NCI-H1105 (cell line): ENCODE measurements at places on chromosomes 12 and 14.
A peak's percentile ranks its signal among the peaks of the same experiment; 100 is the strongest.

DNA sequence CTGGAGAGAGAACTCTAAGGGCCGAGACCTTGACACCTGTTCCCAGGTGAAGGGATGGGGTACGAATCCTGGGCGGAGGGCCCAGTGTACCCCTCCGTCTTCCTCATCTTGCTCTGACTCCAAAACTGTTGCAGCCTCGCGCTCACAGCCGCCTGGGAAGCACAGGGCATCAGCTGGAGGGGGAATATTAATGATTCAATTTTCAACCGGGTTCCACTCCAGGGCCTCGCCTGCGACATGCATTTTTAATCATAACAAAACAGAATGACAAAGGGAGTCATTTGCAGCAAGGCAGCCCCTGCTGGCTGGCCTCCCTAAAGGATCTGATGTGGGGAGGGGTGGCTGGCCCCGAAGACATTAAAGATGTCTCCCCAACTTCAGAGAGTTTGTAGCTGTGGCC is 41.6 kb upstream of the ESRRB start:
- no peak for DNase-seq

DNA sequence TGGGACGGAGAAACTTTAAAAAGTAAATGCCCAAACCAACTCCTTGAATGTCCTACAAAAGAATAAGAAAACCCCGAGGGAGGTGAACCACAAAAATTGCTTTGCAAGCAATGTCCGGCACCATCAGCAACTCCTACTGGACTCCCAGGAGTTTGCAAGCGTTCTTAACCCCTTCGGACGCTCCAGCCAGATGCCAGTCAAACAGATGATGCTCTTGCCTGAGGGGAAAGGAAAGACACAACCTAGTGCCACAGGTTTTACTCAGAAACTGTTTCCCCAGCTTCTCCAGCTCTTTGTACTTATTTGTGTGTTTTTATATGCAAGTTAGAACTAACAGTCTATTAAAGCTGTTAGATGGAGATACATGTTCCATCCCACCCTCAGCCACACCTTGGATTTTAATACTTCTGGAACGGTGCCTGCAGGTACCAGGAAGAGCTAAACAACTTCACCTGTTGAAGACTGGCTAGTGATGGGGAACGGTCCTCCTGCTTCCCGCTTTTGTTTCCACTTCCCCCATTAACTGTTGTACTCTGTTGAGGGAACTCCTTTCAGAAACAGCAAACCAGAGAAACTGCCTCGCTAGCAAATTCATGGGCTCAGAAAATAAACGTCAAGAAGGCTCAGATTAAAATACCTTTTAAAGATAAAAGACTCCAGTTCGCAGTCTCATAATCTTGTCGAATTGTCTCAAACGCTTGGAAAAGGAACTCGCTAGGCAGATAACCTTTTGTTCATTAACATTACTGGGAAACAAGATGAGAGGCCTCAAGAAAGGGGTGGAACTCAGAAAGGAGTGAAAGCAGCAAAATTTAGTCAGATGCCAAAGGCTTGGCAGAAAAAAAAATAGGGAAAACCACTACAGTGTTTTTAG is 1.1 kb upstream of the FERMT2 start:
- no peak for DNase-seq

DNA sequence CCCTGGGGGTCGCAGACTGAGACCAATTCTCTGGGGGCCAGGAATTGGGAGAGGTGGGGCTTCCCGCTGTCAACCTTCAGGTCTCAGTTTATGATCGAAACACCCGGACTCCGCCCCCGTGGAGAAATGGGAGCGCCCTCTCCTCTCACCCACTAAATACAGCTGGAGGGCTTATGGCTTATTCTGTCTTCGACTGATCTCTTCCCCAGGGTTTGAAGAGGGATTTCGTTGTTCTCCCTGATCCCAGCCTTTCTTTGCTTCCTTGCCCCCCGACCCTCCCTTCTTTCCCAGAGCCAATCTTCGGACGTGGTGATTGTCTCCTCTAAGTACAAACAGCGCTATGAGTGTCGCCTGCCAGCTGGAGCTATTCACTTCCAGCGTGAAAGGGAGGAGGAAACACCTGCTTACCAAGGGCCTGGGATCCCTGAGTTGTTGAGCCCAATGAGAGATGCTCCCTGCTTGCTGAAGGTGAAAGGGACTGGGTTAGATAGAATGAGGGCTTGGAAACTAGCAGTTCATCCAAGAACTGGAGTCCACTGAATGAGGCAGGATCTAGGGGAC is 607 bp downstream of the OS9 start:
- DNase-seq: no peak

GRCh38 chr14:93003945-93004698 is 81.2 kb downstream of the CHGA start:
- DNase-seq: no peak

GRCh38 chr12:53166837-53167236 is 13.7 kb upstream of the ZNF740 start:
- DNase-seq: no peak

- DNase-seq: no peak
Measured at GRCh38 chr12:113837084-113837483, 129.0 kb downstream of the RBM19 start.

GRCh38 chr14:101132051-101132571 is 228.6 kb upstream of the RTL1 start:
- no peak for DNase-seq

DNA sequence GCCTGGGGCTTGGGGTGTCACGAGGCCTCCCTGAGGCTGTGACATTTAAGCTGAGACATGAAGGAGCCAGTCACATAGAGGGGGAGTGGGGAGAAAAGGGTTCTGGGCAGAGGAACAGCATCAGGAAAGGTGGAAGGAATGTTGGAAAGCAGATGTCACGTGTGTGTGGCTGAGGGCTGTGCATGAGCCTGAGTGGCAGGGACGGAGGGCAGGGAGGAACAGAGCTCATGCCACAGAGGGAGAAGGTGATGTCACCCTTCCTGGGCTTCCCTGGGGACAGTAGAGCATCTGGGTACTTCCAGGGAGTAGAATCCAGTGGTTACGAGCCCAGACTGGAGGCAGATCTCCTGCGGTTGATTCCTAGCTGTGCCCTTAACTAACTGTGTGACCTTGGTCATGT is 32.0 kb upstream of the JDP2 start:
- DNase-seq: no peak

- peak; percentile 35 for DNase-seq
Measured at GRCh38 chr12:57242329-57242690, 8.7 kb downstream of the STAC3 start.

DNA sequence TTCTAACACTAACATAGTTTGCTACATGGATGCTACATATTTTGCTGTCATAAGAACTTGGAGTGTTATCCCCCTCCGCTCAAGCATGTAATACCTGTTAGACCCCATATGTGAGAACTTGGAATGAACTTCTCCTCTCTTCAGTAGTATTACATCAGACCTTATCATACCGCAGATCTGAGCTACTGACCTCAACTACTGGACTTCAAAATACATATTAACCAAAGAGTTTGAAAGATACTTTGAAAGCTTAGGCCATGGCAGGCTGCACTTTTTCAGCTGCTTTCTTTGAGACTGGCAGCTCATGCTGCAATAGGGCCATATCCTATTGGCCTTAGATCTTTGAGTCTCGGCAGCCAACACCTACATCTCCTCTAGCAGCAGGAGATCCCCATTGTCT is 74.8 kb downstream of the EEA1 start:
- no peak for DNase-seq

DNA sequence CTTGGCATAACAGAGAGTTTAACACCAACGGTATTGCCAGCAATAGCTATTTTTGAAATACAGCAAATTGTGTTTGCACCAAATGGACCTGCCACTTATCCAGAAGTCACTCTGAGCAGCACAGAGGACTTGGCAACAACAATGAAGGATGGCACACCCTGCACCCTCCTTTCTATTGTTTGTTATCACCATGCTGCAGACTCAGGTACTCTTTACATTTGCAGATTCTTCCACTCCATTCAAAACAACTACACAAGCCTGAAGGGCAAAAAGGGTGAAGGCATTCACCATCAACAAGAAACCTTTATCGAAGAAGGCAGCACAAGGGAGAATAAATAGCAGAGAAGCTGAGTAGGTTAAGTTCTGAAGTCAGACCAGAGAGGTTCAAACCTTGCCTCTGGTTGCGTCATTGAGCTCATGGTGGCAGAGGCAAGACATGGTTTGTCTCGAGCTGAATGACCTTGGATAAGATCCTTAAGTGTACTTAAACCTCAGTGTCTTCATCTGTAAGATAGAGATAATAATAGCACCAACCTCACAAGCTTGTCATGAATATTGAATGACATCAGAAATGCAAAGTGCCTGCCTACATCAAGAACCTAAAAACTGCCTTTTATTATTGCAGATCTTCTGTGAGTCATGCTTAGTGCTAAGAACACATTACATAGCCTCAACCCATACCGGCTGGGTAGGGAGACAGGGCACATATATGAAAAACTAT is 1.4 kb upstream of the ACSM4 start:
- no peak for DNase-seq

GRCh38 chr12:50580436-50580835 is 75.7 kb downstream of the DIP2B start:
- no peak for DNase-seq

- no peak for DNase-seq
Measured at GRCh38 chr12:97151481-97151880, 244.4 kb downstream of the NEDD1 start.

GRCh38 chr12:1830981-1831963 is 10.9 kb downstream of the LRTM2 start:
- no peak for DNase-seq
